ENCODE measurements at places on chromosomes 3 and 15.

DNA sequence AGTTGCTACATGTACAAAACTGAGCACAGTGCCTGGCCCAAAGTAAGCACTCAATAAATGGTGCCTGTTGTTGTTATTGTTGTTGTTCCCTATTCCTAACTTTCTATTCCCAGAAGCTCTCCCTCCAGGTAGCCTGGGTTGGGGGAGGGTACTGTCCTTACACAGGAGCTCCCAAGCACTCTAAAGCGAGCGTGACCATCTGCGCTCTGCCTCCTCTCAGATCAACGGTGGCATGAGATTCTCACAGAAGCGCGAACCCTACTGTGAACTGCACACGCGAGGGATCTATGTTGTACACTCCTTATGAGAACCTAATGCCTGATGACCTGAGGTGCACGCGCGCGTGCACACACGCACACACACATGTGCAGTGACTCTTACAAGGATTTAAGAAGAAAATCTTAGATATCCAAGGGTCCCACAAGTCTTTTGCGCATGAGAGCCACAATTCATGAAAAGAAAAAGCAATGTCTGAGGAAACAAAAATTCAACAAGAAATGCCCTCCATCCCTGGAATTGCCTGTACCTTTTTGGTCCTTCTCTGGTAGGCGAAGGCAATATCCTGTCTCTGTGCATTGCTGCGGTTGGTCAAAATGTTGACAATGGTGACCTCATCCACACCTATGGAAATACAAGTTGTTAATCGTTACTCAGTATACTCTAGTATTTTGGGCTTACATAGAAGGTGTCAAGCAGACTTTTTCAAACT is 33.7 kb downstream of the ANXA2 start:
- no peak for DNase-seq

- DNase-seq: no peak
These were observed 120.3 kb downstream of the MYO9A start for GRCh38 chr15:71997691-71998090.

GRCh38 chr15:73981761-73982221 is 10.3 kb downstream of the STOML1 start:
- DNase-seq: no peak

GRCh38 chr15:63792584-63792983 is 41.2 kb downstream of the HERC1 start:
- no peak for DNase-seq

GRCh38 chr3:56839784-56840715 is 38.3 kb upstream of the ARHGEF3 start:
- DNase-seq: no peak

GRCh38 chr3:111538681-111539083 is 3.3 kb upstream of the CD96 start:
- DNase-seq: no peak

DNA sequence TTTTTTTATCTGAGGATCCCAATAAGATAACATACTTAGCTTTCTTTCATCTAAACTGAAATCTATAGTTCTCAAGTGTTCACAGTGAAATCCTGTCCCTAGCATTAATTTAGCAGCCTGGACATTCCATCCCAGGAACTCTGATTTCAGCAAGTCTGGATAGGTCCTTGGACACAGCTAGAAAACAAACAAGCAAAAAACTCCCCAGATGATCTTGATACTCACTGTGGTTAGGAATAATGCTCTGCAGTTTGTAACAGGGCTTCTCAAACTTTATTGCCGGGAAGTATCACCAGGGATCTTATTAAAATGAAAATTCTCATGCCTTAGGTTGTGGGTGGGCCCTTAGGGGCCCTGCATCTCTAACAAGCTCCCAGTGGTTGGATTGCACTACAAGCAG is 24.3 kb downstream of the THBS1 start:
- DNase-seq: no peak

- no peak for DNase-seq
These were observed 170.9 kb upstream of the THBS1 start for GRCh38 chr15:39409876-39410530.

- DNase-seq: no peak
These were observed 532.5 kb upstream of the KCNMB2 start for GRCh38 chr3:178003756-178004155.

DNA sequence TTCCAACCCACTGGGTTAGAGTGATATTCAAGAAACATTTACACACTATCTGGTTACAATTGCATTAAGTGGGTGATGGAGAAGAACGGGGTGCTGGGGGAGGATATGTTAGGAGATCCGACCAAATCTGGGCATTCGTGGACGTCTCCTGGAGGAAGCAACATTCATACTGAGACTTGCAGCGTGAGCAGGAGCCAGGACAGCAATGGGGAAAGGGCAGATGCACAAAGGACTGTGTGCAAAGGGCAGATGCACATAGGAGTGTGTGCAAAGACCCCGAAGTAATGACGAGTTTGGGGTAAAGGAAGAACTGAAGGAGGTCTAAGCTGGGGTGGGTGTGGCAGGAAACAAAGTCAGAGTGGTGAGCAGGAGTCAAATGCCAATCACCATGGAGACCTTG is 16.1 kb upstream of the CTXND1 start:
- DNase-seq: no peak

- no peak for DNase-seq
These were observed 30.4 kb downstream of the UBE3A start for GRCh38 chr15:25408428-25408827.

- no peak for DNase-seq
These were observed 107.0 kb downstream of the GREM1 start for GRCh38 chr15:32824777-32825176.

DNA sequence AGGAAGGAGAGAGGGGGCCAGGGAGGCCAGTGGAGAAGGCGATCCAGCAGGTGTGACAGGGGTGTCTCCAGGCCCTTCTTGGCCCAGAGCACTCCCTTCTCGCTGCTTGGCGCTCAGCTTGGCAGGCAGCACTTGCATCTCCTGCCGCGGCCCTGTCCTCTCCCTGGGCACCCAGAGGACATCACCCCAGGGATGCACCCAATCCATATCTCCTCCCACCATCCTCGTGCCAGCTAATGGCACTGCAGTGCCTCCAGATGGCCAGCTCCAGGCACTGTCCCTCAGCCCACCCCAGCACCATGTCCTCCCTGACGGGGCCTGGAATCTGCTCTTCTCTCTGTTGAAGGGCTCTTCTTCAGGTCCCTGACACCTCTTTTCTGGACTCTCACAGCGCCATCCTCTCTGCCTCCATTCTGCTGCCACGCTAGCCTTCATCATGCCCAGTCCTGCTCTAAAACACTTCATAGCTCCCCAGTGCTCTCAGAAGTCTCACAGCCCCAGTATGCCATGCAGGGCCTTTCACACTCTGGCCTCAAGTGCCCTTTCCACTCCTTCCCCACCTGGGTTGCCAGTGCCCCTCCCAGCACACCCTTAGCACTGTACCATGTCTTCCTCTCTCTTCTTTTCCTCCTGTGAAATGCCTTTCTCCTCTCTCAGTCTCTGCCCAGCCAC is 106.8 kb upstream of the SLC6A11 start:
- peak; percentile 28 for DNase-seq

DNA sequence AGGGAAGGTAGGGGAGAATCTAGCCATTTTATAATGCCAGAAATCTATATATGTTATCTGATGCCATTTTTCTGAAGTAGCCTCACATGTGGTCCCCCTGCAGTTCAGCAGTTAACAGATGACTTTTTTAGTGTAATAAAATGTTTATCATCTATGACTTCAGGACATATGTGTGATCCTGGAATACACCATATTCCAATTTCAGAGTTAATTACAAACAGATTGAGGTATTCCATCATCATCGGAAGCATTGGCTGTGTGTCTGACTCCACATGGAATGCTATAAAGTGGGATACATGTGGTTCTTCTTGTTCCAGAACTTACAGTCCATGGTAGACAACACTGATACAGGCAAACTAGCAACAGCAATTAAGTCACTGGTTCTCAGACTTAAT is 45.9 kb upstream of the LIMD1 start:
- DNase-seq: no peak

DNA sequence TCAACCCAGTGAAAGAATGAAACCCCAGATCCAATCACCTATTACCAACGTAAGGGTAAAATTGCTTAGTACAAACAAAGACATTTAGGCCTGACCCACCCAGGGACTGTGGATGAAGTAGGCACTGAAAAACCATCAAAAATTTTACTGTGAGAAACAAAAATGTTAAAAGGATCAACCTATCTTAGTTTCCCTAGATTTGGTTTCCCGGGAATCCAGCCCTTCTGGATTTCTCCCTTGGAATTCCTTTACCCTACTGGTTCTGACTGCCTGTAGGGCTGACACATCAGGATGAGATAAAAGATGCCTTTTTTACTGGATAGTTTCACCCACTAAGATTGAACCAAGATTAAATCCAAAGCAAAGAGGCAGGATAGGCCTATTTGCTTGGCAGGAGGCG is 102.7 kb downstream of the SCAPER start:
- no peak for DNase-seq

DNA sequence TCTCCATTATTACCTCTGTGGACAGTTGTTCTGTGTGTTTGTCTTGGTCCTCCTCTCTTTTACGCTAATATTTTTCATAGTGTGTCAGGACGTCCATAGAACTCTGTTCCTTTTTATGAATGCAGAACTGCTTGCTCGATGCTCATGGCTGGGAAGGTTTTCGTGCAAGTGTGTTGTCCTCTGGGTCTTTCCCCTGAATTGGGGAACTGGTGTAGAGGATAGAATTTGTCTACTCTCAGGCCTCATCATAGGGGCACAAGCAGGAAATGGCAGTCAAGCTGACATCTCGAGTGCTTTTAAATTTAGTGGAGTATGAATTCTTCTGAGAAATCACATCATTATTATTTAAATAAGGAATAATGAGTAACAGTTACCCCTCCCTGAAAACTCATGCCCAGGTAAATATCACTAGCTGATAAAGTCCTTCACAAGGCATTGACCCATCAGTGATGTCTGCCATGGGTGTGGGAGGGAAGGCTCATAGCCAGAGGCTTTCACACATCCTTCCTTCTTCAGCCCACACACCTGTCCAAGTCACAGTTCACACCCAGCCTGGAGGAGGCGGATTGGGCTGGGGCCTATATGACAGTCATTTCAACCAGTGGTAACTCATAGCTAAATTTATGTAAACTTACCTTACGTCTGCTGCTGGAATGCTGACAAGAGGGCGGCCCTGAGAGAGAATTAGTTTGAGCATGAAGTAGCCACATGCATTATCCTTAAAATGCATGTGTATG is 226.1 kb downstream of the PLCL2 start:
- DNase-seq: no peak

DNA sequence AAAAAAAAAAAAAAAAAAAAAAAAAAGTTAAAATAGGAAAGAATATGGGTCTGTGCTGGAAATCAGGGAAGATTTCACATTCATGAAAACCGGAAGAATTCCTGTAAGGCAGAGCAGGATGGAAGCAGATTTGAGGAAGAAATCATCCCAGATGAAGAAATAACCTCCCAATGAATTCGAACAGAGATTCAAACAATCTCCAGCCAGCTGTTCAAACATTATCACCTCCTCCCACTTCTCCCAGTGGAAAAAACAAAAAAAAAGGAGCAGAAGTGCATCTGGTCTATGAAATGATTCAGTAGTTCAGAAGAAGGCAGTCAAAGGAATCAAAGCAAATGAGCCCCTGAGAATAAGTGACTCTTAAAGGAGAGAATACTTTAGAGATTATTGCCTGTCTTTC is 33.1 kb downstream of the CP start:
- DNase-seq: no peak

GRCh38 chr3:11136116-11136515 is 18.2 kb upstream of the HRH1 start:
- DNase-seq: no peak

DNA sequence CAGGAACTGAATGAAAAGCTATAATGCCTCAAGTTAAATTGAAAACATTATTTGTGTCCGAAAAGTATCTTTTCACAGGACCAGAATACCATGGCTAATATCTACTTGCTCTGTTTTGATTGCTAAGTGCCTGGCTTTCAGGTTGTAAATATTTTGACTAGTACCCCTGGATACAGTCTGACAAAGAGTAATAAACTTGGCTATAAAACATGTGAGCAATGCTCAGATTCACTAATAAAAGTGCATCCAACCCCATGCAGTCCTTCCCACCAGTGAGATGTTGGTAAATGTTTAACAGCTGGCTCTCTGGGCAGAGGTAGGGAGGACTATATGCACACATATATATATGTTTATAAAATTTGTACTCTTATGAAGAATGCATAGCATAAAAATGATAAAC is 281.8 kb upstream of the TGFBR2 start:
- no peak for DNase-seq

DNA sequence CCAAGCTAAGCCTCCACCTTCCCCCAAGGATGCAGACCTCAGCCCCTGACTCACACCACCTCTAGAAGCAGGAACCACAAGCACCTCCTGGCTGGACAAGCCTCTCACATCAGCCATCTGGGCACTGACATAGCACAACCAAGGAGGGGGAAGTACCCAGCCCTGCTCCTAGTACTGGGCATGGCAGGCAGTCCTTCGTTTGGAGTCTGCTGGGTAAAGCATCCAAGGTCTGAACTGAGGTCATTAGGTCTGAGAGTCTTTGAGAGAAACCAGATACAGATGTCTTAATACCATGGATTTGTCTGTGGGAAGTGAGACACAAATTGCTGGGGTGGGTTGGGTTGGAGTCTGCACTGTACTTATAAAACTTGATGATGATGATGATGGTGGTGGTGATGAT is 61.8 kb downstream of the CCDC33 start:
- DNase-seq: no peak

DNA sequence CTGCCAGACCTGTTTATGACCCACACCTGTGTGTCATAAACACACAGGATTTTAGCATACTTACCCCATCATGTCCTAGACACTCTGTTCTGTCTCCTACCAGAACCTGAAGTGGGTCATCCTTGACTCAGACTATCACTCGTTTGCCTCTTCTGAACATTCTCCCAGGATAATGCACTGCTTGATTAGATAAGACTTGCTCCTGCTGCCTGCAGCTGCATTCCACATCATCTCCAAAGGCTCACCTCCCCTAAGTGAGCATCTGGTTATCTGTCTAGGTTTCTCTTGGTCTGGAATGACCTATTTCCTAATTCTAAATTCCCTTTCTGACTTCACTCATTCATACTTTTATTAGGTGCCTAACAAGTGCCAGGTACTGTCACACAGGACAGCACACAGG is 332.1 kb downstream of the NTRK3 start:
- no peak for DNase-seq

GRCh38 chr15:48406266-48406891 is 75.2 kb downstream of the DUT start:
- no peak for DNase-seq

GRCh38 chr3:65448120-65448519 is 590.6 kb downstream of the MAGI1 start:
- DNase-seq: no peak

DNA sequence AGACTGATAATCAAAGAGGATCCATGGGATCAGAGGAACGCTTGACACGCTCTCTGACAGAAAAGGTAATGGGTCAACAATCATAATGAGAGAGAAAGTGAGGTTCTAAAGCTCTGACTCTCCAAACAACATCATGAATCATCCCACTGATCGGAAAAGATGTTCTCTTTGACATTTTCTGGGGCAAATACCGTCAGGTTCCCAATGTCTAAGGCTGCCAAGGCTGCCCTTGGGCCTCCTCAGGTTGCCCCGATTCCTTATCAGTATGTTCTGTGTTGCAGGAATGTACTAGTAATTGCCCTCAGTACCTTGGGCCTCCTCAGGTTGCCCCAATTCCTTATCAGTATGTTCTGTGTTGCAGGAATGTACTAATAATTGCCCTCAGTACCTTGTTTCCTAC is 60.9 kb downstream of the NPTN start:
- DNase-seq: no peak
